ENCODE measurements at places on chromosomes 7 and 10. TPM values are rescaled to one million over a fixed set of nuclear protein-coding genes. Genes with fewer than 3 reads are reported as not detected.
A peak's percentile ranks its signal among the peaks of the same experiment; 100 is the strongest.

NEURL1 gene
- total RNA-seq: not detected

DNA sequence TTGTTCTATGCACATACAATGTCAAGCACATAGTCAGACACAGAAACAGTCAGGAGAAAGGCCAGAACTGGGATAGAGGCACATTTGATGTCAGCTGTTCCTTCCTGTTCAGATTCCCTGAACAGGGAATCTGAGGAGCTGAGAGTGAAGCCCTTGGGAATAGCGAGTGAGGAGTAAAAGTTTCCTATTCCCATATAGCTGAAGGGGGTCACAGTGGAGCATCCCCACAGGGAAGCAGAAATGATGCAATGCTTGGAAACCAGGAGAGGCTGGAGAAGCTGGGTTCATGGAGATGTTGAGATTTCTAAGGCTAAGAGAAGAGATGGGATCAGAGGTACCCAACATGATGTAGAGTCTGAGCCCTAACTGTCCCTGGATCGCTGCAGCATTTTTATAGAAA is 11.3 kb upstream of the PRXL2A start:
- no peak overlapping the region for H3K27ac ChIP-seq
- no peaks in the 10 kb centered on the region for H3K27me3 ChIP-seq
- no peaks in the 10 kb centered on the region for H3K4me1 ChIP-seq
- no peaks in the 10 kb centered on the region for H3K36me3 ChIP-seq

TRPV6 gene
- total RNA-seq: 0.78 TPM

PIP gene
- not detected for total RNA-seq

SPACDR gene
- 1.8 TPM for total RNA-seq

TRPV5 gene
- 0.21 TPM for total RNA-seq

PNPLA8 gene
- total RNA-seq: 49.2 TPM

RPEL1 gene
- total RNA-seq: not detected

- H3K27me3 ChIP-seq: no peaks in the 10 kb centered on the region
- no peak for DNase-seq
- H3K27ac ChIP-seq: no peak overlapping the region
- peaks cover 55% of the 10 kb centered on the region for H3K4me1 ChIP-seq
- H3K36me3 ChIP-seq: peaks cover 7% of the 10 kb centered on the region
Observed at GRCh38 chr7:116547347-116547746, 22.5 kb downstream of the CAV1 start.

DNA sequence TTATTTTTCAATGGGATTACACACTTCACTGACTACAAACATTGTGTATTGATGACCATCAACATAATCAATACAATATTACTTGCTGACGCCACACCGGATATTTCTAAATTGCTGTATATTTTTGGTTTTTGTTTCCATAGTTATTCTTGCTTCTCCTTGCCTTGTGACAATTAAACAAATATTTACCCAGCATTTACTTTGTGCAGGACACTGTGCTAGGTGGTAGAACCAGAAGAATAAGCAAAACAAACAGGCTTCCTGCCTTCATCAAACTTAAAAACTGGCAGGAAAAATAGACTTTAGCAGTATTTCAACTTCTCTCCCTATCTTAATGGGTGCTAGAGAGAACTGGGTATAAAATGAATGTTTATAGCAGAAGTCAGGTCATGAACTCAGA is 50.6 kb downstream of the ZNF277 start:
- no peak for DNase-seq
- no peaks in the 10 kb centered on the region for H3K4me1 ChIP-seq
- no peaks in the 10 kb centered on the region for H3K27me3 ChIP-seq
- no peak overlapping the region for H3K27ac ChIP-seq
- H3K4me3 ChIP-seq: no peak overlapping the region

COPG2 gene
- 21.3 TPM for total RNA-seq

DNA sequence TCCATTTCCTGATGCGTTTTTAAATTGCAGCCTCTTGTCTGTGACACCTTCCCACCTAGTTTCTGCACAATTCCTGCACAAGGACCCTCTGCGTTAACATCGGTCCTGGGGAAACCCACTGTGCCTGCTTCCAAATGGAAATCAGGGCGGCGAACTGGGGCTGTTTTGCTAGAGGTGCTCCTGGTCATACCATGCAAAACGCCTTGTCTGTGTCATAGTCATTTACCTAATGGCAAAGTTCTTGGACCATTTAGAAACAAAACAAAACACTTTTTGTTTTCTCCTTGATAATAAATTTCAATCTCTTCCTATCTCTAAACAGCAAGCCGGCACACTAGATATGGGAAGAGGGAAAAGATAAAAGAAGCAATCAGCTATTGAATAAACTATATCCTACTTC is 206.9 kb upstream of the KLF14 start:
- DNase-seq: no peak
- peak overlapping the region; percentile 49 for H3K4me3 ChIP-seq
- peaks cover 90% of the 10 kb centered on the region for H3K4me1 ChIP-seq
- H3K27ac ChIP-seq: peak overlapping the region; percentile 90
- H3K27me3 ChIP-seq: no peaks in the 10 kb centered on the region

DNA sequence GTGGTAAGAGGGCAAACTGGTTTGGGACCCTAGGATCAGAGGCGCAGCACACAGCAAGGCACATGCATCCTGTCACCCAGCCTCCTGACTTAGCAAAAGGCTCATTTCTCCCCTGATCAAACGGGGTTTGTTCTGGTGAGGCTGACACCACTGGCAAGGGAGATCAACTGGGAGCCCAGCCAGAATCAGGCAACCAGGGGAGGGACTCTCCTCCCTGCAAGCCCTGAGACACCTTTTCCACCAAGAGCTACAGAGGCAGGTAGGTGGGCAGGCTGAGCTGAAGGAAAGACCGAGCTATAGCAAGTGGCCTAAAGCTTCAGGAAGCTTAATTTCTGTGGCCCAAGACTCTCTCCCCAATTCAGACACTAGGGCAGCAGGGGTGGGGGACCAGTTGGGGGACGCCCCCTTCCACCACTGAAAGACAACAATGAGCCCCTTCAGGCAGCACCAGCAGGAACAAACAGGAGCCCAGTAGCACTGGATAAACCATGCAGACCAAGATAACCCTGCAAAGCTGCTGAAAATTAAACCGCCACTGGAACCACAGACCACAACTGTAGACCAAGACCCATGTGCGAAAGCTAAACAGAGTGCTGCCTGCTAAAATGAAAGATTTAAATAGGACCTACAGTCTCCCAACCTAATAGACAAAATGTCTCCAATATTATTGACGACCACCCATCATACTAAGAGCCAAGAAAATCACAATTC is 27.1 kb upstream of the SAR1A start:
- H3K36me3 ChIP-seq: peaks cover 56% of the 10 kb centered on the region
- H3K27me3 ChIP-seq: no peaks in the 10 kb centered on the region
- peaks cover 4% of the 10 kb centered on the region for H3K4me1 ChIP-seq
- H3K27ac ChIP-seq: no peak overlapping the region
- no peak overlapping the region for H3K4me3 ChIP-seq
- DNase-seq: no peak

- H3K4me1 ChIP-seq: peaks cover 37% of the 10 kb centered on the region
- H3K36me3 ChIP-seq: no peaks in the 10 kb centered on the region
- DNase-seq: no peak
- no peak overlapping the region for H3K27ac ChIP-seq
- no peaks in the 10 kb centered on the region for H3K27me3 ChIP-seq
Observed at GRCh38 chr7:121385800-121386179, 10.3 kb downstream of the FAM3C start.

DNA sequence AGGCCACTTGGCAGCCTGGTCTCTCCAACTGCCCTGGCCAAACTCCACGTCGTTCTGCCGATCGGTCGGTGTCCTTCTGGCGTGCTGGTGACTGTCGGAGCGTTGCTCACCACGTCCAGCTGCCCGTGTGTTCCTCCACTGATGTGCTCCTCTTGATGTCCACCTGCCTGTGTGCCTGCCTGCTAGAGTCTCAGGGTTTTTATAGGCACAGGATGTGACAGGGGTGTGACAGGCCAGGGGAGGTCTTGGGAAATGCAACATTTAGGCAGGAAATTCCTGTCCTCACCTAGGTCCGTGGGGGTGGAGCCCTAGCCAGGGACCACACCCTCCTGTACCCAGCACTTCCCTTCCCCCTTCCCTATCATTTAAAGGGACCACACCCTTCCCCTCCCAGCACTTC is 25.2 kb upstream of the CFAP46 start:
- no peak overlapping the region for H3K27ac ChIP-seq
- DNase-seq: no peak
- H3K4me1 ChIP-seq: peaks cover 7% of the 10 kb centered on the region
- H3K27me3 ChIP-seq: no peaks in the 10 kb centered on the region
- H3K4me3 ChIP-seq: no peak overlapping the region
- H3K36me3 ChIP-seq: no peaks in the 10 kb centered on the region

DNA sequence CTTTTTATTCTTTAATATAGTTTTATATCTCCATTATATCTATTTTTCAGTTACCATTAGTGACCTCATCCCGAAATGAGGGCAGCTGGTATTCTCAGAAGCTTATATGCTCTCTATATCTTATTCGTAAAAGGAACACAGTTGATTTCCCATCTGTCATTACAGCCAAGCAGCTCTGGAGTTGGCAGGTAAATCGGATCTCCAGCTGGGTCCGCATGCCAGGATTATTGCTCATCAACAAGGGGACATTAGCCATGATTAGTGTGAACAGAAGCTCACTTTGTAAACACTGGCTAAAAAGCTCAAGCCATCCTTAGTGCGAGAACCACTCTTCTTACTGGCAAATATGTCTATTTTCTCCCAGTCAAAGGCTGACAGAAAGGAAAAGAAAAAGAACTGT is 180.3 kb downstream of the NPSR1 start:
- no peak overlapping the region for H3K27ac ChIP-seq
- no peak for DNase-seq
- H3K4me1 ChIP-seq: no peaks in the 10 kb centered on the region
- no peaks in the 10 kb centered on the region for H3K27me3 ChIP-seq

- no peaks in the 10 kb centered on the region for H3K27me3 ChIP-seq
- no peak overlapping the region for H3K27ac ChIP-seq
- DNase-seq: no peak
- H3K4me3 ChIP-seq: no peak overlapping the region
- H3K36me3 ChIP-seq: no peaks in the 10 kb centered on the region
Observed at GRCh38 chr10:10092581-10092980, 925.1 kb upstream of the CELF2 start.

- no peak overlapping the region for H3K4me3 ChIP-seq
- no peaks in the 10 kb centered on the region for H3K36me3 ChIP-seq
- H3K27ac ChIP-seq: no peak overlapping the region
Observed at GRCh38 chr7:8249121-8249520, 12.8 kb downstream of the ICA1 start.

GRCh38 chr10:47193666-47194065 is 106.3 kb upstream of the GDF10 start:
- H3K27ac ChIP-seq: no peak overlapping the region
- H3K4me1 ChIP-seq: peaks cover 3% of the 10 kb centered on the region
- no peaks in the 10 kb centered on the region for H3K36me3 ChIP-seq
- DNase-seq: no peak
- H3K4me3 ChIP-seq: no peak overlapping the region

CYP3A5 gene
- total RNA-seq: 3.9 TPM

UTF1 gene
- total RNA-seq: not detected

DNA sequence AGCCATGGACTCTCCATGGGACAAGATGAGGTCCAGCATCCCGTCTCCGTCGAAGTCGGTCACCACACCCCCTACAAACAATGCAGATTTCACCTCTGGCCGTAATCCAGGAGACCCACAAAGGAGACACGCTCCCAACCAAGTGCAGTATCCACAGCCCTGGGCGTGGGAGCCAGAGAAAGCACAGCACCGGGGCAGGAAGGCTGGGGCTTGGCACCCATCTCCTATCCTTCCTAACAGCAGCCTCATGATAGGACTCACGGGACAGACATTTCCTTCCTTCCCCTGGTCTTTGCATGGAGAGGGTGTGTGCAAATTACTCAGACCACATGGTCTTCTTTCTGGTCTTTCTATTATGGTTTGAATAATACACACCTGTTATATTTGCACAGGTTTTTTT is 46.3 kb downstream of the GOLGA7B start:
- no peak for DNase-seq
- H3K4me3 ChIP-seq: no peak overlapping the region
- H3K36me3 ChIP-seq: no peaks in the 10 kb centered on the region
- H3K4me1 ChIP-seq: no peaks in the 10 kb centered on the region

INPP5A gene
- total RNA-seq: 97.7 TPM

DNA sequence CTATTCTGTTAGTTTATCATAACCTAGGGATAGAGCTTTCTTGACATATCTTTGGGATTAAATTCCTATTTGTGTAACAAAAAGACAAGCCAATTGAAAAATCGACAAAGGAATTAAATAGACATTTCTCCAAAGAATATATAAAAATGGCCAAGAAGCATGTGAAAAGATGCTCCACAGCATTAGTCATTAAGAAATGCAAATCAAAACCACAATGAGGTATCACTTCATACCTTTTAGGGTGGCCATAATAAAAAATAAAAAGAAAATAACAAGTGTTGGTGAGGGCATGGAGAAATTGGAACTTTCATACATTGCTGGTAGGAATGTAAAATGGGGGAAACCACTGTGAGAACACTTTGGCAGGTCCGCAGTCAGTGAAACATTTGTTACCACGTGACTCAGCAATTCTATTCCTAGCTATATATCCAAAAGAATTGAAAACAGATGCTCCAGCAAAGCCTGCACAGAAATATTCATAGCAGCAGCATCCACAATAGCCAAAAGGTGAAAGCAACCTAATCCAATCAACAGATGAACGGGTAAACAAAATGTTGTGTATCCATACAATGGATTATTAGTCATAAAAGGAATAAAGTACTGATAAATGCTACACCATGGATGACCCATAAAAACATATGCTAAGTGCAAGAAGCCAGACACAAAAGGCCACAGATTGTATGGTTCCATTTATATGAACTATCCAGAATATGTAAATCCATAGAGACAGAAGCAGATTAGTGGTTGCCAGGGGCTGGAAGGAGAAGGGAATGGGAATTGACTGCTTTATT is 20.5 kb downstream of the SPAG6 start:
- no peaks in the 10 kb centered on the region for H3K27me3 ChIP-seq
- no peaks in the 10 kb centered on the region for H3K36me3 ChIP-seq
- no peak for DNase-seq
- H3K27ac ChIP-seq: no peak overlapping the region

DNA sequence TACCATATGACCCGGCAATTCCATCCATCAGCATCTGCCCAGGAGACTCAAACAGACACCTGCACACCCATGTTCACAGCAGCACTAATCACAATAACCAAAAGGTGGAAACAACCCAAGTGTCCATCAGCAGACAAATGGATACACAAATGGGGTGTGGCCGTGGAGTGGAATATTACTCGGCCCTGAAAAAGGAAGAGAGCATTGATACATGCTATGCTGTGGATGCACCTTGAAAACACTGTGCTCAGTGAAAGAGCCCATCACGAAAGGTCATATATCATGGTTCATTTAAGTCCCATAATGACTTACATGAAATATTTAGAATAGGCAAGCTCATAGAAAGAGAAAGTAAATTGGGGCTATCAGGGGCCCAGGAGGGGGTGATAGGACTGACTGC is 57.5 kb upstream of the DNAAF5 start:
- no peak for DNase-seq
- H3K27me3 ChIP-seq: no peaks in the 10 kb centered on the region
- H3K36me3 ChIP-seq: no peaks in the 10 kb centered on the region
- peak overlapping the region; percentile 2 for H3K27ac ChIP-seq
- H3K4me3 ChIP-seq: no peak overlapping the region
- peaks cover 11% of the 10 kb centered on the region for H3K4me1 ChIP-seq

CPA2 gene
- 1.5 TPM for total RNA-seq

GRCh38 chr7:17472518-17472917 is 174.1 kb downstream of the AHR start:
- H3K27ac ChIP-seq: no peak overlapping the region
- H3K4me3 ChIP-seq: no peak overlapping the region
- no peak for DNase-seq
- H3K27me3 ChIP-seq: no peaks in the 10 kb centered on the region
